ENCODE measurements at places on chromosomes 6 and 20.

DNA sequence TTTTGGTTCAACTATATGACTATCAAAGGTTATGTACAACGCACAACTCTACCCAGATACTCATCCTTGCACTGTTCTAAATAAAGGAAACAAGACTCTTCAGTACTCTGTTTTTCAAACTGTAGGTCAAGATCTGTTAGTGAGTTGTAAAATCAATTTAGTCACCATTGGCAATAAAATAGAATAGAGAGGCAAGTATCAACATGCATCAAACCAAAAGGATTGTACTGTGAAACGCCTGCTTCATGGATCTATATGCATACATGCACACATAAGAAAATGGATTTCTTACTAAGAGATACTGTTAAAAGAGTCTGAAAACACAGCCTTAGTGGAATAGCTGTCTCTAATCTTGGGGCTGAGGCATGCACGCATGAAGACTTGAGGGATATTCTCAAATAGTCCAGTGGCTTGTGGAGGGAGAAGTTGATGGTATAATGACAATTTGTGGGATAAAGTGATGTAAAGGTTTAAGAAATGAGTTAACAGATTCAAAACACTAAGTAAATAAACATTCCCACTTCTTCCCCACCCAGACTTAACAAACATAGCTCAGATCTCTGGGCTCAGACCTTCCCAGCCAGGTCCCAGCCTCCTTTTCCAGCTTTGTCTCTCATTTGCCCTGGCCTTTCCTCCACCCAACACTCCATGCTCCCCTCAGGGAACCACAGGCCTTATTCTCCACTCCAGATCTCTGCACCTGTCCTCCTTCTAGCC lies 10.7 kb upstream of the LZTS3 start:
- no peak for DNase-seq
- H3K4me1 ChIP-seq: no peaks in the 10 kb centered on the region
- no peak overlapping the region for H3K4me3 ChIP-seq
- H3K27me3 ChIP-seq: no peaks in the 10 kb centered on the region
- H3K36me3 ChIP-seq: peaks cover 16% of the 10 kb centered on the region

DNA sequence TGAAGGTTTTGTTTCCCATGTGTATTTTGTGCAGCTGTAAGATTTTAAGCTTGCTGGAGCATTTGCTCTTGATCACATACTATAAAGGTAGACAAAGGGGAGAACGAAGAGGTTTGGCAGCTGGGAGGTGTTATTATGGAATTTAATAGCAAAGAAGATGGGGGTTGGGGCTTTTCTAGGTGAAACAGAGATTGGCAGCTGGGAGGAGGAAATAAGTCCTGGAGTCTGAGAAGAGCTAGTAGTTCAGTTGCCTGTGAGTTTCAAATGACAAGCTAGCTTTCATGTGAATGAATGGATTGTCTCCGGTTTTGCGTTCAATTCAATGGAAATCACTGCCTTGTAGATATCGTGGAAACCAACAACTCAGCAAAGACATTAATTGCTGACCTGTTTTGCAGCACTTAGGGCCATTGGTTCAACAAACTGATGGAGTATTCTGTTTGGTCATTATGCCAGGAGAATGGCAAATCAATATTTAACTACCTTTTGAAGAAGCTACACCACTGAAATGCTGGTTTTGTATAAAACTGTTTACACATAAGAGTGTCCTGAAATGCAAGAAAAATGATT lies 38.1 kb upstream of the FLRT3 start:
- no peaks in the 10 kb centered on the region for H3K27me3 ChIP-seq
- no peak overlapping the region for H3K27ac ChIP-seq
- H3K4me3 ChIP-seq: no peak overlapping the region
- no peaks in the 10 kb centered on the region for H3K4me1 ChIP-seq
- no peaks in the 10 kb centered on the region for H3K36me3 ChIP-seq
- DNase-seq: no peak

- H3K36me3 ChIP-seq: no peaks in the 10 kb centered on the region
- no peak overlapping the region for H3K27ac ChIP-seq
- H3K27me3 ChIP-seq: no peaks in the 10 kb centered on the region
- DNase-seq: no peak
Observed at GRCh38 chr6:154595538-154595937, 85.1 kb upstream of the CNKSR3 start.

- DNase-seq: no peak
- H3K36me3 ChIP-seq: peaks cover 9% of the 10 kb centered on the region
- H3K4me3 ChIP-seq: no peak overlapping the region
- H3K27me3 ChIP-seq: no peaks in the 10 kb centered on the region
Observed at GRCh38 chr20:25272223-25273000, 24.5 kb downstream of the PYGB start.

DNA sequence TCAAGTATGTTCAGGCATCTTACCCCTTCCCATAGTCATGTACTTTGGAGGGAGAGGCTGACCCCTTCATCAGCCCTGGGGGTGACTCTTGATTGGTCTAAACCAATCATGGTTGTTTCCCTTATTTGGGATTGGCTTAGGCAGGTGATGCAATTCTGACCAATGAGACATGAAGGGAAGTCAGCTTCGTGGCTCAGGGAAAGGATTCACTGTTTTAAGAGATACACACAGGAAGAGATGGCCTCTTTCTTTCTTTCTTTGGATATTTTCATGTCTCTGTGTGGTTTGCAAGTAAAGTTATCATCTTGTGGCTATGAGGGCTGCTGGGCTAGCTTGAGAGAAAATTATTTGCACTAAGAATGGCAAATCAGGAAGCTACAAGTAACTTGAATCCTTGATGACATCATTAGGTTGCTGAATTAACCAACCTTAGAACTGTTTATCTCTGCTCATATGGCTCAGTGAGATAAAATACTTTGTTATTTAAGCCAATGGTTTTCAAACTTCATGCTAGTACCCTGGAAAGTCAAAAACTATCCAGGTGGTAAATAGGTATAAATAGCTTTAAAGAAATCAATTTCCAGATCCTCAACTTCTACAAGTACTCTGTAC lies 144.2 kb upstream of the CENPW start:
- H3K36me3 ChIP-seq: no peaks in the 10 kb centered on the region
- no peaks in the 10 kb centered on the region for H3K27me3 ChIP-seq
- H3K27ac ChIP-seq: no peak overlapping the region
- H3K4me1 ChIP-seq: no peaks in the 10 kb centered on the region
- no peak overlapping the region for H3K4me3 ChIP-seq

GRCh38 chr6:21337263-21337662 lies 256.3 kb upstream of the SOX4 start:
- H3K36me3 ChIP-seq: no peaks in the 10 kb centered on the region
- DNase-seq: no peak
- H3K27me3 ChIP-seq: no peaks in the 10 kb centered on the region
- no peak overlapping the region for H3K4me3 ChIP-seq
- no peak overlapping the region for H3K27ac ChIP-seq
- no peaks in the 10 kb centered on the region for H3K4me1 ChIP-seq

DNA sequence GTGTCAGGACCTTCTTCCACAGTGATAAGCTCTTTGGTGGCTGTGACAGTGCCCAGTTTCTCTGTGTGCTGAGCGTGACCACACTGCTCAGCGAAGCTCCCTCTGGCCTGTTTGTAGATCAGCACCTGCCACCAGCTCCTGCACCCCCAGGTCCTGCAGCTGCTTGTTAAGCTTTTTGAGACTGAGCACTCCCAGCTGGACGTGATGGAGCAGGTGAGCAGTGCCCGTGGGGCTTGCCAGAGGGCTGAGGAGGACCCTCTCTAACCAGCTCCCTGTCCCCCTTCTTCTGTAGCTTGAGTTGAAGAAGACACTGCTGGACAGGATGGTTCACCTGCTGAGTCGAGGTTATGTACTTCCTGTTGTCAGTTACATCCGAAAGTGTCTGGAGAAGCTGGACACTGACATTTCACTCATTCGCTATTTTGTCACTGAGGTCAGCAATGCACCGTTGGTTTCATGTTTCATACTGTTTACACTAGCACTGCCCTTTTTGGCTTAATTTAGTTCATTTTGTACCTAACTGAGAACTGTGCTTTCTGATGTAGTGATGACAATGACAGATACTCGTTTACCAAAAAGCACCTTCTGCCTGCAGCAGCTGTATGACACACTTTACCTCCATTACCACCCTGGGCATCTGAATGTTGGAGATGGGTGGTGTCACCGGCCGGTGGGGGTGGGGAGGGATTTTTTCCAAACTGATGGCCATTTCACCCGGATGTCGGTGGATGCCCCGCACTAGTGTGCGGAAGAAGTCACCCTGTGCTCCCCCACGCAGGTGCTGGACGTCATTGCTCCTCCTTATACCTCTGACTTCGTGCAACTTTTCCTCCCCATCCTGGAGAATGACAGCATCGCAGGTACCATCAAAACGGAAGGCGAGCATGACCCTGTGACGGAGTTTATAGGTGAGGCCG lies 12.5 kb downstream of the NELFCD start:
- no peak overlapping the region for H3K4me3 ChIP-seq
- no peak for DNase-seq
- no peaks in the 10 kb centered on the region for H3K4me1 ChIP-seq
- no peaks in the 10 kb centered on the region for H3K27me3 ChIP-seq

All from tibial nerve (tissue), 4 donors.